ENCODE measurements at places on chromosomes 12 and 14.
A peak's percentile ranks its signal among the peaks of the same experiment; 100 is the strongest.

DNA sequence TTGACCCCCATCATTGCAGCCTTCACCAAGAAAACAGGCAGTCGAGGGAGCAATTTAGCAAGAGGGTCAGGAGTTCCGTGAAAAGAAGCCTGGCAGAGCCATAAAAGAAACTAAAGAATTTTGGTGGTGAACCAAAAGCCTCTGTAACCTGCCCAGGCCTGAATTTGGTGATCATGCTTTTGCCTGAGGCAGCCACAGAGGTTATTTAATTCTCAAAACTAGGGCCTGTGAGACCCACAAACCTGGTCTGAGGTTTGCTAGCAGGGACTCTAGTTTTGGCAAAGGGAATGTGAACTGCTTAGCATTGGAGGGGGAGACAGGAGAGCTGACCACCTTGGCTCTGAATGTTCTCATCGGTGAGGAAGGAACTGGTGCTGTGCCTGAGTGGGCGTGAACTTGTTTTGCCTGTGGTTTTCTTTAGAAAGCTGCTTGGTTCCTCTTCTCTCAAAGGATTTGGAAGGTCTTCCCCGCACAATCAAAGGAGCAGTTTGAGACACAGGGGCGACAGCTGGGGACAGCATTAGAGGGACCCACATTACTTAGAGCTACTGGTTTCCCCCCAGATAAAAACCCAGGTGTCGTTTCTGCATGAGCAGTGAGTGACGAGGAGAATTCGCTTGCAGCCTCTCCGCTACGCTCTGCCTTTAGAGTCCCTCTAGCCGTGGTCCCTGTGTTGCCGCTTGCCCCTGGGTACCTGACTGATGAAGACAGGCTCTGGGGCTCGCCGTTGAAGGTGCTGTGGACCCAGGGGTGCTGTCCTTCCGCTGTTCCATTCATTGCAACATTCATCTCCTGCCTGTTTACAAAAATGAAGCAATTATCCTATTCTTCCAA lies 12.6 kb upstream of the WNT5B start:
- DNase-seq = peak; percentile 60

GRCh38 chr12:55736780-55737580 lies 5.9 kb upstream of the GDF11 start:
- DNase-seq = peak; percentile 89

GRCh38 chr12:109203480-109203879 lies 87.1 kb downstream of the ACACB start:
- DNase-seq = no peak

DNA sequence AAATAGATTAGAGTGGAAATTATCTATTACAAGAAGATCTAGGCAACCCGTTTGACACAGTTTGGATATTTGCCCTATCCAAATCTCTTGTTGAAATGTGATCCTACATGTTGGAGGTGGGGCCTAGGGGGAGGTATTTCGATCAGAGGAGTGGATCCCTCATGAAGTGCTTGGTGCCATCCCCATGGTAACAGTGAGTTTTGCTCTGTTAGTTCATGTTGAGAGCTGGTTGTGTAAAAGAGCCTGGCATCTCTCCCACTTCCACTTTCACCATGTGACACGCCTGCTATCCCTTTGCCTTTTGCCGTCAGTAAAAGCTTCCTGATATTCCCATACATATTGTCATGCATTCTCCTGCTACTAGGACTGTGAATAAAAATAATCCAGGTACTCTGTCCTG lies 66.4 kb upstream of the FLRT2 start:
- no peak for DNase-seq

DNA sequence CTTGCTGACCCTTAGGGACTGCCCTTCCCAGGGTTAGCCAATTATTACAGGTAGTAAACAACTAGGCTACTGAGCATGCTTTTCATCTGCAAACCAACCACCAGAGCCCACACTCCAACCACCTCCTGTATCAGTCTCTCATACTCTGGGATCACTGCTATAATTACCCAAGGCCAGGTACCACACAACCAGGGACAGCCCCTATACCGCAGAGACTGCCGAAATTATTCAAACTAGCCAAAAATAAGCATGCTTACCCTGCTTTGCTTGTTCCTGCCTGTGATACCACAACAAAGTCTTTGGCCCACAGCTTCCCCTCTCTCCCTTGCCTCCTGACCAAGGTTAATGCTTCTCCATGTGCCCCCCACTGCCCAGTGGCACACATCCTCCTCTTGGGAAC lies 197.6 kb upstream of the SRRM4 start:
- DNase-seq = no peak
